ENCODE measurements at places on chromosomes 3 and 15. TPM values are rescaled to one million over a fixed set of nuclear protein-coding genes. Genes with fewer than 3 reads are reported as not detected.

The TMCO5A gene
- total RNA-seq: not detected

- H3K27ac ChIP-seq: no peak overlapping the region
- no peak for DNase-seq
- no peak overlapping the region for H3K4me3 ChIP-seq
- peaks cover 16% of the 10 kb centered on the region for H3K4me1 ChIP-seq
- no peaks in the 10 kb centered on the region for H3K27me3 ChIP-seq
- no peaks in the 10 kb centered on the region for H3K36me3 ChIP-seq
Observed at GRCh38 chr3:194030372-194030771, 105.6 kb upstream of the HES1 start.

GRCh38 chr15:33124279-33124678 lies 70.2 kb downstream of the FMN1 start:
- no peak overlapping the region for H3K4me3 ChIP-seq
- peaks cover 4% of the 10 kb centered on the region for H3K4me1 ChIP-seq
- no peak overlapping the region for H3K27ac ChIP-seq
- H3K36me3 ChIP-seq: no peaks in the 10 kb centered on the region

GRCh38 chr3:168883145-168883544 lies 780.4 kb downstream of the MECOM start:
- no peaks in the 10 kb centered on the region for H3K36me3 ChIP-seq
- no peaks in the 10 kb centered on the region for H3K4me1 ChIP-seq
- H3K27ac ChIP-seq: no peak overlapping the region
- H3K27me3 ChIP-seq: no peaks in the 10 kb centered on the region

The ARL13B gene
- 12.5 TPM for total RNA-seq

The SKOR1 gene
- total RNA-seq: 0.57 TPM

GRCh38 chr15:66251790-66252684 lies 1.5 kb downstream of the MEGF11 start:
- peaks cover 37% of the 10 kb centered on the region for H3K27me3 ChIP-seq
- H3K4me1 ChIP-seq: no peaks in the 10 kb centered on the region
- DNase-seq: peak; percentile 85

The TF gene
- total RNA-seq: 1.4 TPM

- no peak overlapping the region for H3K4me3 ChIP-seq
- H3K4me1 ChIP-seq: no peaks in the 10 kb centered on the region
- no peak for DNase-seq
- H3K27ac ChIP-seq: no peak overlapping the region
- H3K27me3 ChIP-seq: no peaks in the 10 kb centered on the region
- H3K36me3 ChIP-seq: no peaks in the 10 kb centered on the region
Observed at GRCh38 chr15:41423979-41424659, 7.2 kb downstream of the RTF1 start.

- peaks cover 3% of the 10 kb centered on the region for H3K4me1 ChIP-seq
- H3K27me3 ChIP-seq: no peaks in the 10 kb centered on the region
- no peak for DNase-seq
- H3K36me3 ChIP-seq: no peaks in the 10 kb centered on the region
- H3K4me3 ChIP-seq: no peak overlapping the region
- no peak overlapping the region for H3K27ac ChIP-seq
Observed at GRCh38 chr15:67005294-67005996, 60.0 kb upstream of the SMAD3 start.

DNA sequence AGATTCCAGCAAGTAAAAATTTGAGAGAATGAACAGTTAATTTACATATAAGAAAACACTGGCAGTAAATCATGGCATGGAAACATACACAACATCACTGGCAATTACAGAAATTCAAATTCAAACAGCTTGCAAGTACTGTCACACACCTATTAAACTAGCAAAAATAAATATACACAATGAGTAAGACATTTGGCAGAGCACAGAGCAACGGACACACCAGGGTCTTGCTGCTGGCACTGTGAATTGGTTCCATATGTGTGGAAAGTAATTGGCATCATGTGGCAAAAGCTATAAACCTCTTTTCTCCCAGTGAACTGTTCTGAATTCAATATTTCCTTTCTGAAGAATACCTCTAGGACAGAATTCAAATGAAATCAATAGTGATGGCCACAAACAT lies 78.3 kb downstream of the LRRK1 start:
- no peak overlapping the region for H3K27ac ChIP-seq
- H3K27me3 ChIP-seq: no peaks in the 10 kb centered on the region
- H3K4me3 ChIP-seq: no peak overlapping the region
- H3K4me1 ChIP-seq: no peaks in the 10 kb centered on the region
- no peak for DNase-seq

DNA sequence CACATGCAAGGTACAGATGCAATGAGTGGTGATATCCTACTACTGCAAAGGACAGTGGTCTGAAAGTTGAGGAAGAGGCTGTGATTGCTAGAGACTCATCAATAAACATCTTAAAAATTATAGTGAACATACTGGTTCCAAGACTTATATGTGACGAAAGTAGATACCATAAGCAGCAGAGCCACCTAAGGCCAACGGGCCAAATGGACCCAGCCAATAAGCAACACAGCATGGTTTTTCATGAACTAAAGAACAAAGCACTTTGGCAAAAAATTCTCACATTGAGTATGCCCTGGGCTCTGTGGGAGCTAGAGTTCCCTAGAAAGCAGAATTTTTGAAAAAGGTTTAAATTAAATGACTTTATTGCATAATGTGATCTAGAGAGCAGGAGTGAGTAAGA lies 272.1 kb downstream of the SI start:
- no peaks in the 10 kb centered on the region for H3K36me3 ChIP-seq
- no peak for DNase-seq
- no peaks in the 10 kb centered on the region for H3K27me3 ChIP-seq
- no peaks in the 10 kb centered on the region for H3K4me1 ChIP-seq

GRCh38 chr15:38894243-38894948 lies 329.8 kb upstream of the RASGRP1 start:
- no peaks in the 10 kb centered on the region for H3K27me3 ChIP-seq
- peak overlapping the region; percentile 71 for H3K27ac ChIP-seq
- H3K4me1 ChIP-seq: peaks cover 6% of the 10 kb centered on the region
- no peak overlapping the region for H3K4me3 ChIP-seq
- H3K36me3 ChIP-seq: no peaks in the 10 kb centered on the region

The CCDC39 gene
- total RNA-seq: 0.60 TPM

GRCh38 chr3:158970006-158970405 lies 168.2 kb downstream of the MFSD1 start:
- no peak overlapping the region for H3K4me3 ChIP-seq
- H3K27me3 ChIP-seq: no peaks in the 10 kb centered on the region
- no peaks in the 10 kb centered on the region for H3K4me1 ChIP-seq
- H3K27ac ChIP-seq: no peak overlapping the region
- no peaks in the 10 kb centered on the region for H3K36me3 ChIP-seq

- H3K27ac ChIP-seq: no peak overlapping the region
- no peaks in the 10 kb centered on the region for H3K27me3 ChIP-seq
- H3K4me1 ChIP-seq: no peaks in the 10 kb centered on the region
Observed at GRCh38 chr3:41693799-41694198, 268.1 kb downstream of the ULK4 start.

The EEFSEC gene
- total RNA-seq: 15.2 TPM

The SUSD5 gene
- 13.8 TPM for total RNA-seq

DNA sequence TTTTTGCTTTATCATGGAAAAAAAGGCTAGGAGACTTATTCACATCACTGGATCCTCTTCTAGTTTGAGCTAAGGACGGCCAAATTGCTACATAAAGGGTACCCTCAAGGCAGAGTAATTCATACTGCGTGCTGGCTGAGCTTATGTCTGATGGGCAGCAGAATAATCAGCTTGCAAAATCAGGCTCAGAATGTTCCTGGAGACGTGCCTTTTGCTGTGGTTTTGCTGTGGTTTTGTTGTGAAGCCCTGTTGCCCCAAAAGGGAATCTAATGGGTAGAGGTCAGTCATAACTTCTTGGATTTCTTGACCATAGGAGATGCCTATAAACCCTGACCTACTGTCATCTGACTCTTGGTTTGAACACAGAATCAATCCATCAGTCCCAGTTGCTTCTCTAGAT lies 189.9 kb downstream of the SOX2 start:
- H3K4me3 ChIP-seq: no peak overlapping the region
- no peaks in the 10 kb centered on the region for H3K4me1 ChIP-seq
- DNase-seq: no peak
- H3K27ac ChIP-seq: no peak overlapping the region

The PRSS50 gene
- 0.35 TPM for total RNA-seq

DNA sequence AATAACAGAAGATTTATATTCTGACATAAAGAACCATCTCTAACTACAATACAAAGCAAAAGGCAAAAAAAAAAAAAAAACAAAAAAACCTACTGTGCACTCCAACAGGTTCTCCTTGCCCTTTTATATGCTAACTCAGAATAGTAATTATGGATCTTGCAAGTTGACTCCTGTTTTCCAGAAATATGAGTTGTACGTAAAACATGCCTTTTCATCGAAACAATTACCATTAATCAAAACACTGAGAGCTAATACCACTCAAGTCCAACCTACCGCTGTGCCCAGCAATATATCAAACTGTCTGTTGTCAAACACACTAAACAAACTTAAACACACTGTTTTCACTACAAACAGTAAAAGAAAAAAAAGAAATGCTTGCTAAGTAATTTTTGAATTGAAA lies 389.8 kb downstream of the TBC1D5 start:
- no peak for DNase-seq
- H3K4me3 ChIP-seq: no peak overlapping the region
- no peaks in the 10 kb centered on the region for H3K27me3 ChIP-seq
- no peak overlapping the region for H3K27ac ChIP-seq
- H3K4me1 ChIP-seq: no peaks in the 10 kb centered on the region

The CYP1A2 gene
- total RNA-seq: not detected

DNA sequence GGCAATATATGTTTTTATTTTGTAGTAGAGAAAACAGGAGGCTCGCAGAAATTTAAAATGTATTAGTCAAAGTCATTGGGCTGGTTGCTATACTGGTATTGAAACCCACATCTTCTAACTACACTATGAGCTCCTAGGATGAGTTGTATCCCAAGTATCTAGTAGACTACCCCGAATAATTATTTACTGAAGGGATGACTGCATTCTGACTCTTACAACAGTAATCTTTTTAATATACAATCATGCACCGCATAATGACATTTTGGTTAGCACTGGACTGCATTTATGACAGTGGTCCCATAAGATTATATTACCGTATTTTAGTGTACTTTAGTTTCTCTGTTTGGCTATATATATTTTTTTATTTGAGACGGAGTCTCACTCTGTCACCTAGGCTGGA lies 15.3 kb downstream of the PIGB start:
- no peaks in the 10 kb centered on the region for H3K36me3 ChIP-seq
- H3K27ac ChIP-seq: no peak overlapping the region
- H3K27me3 ChIP-seq: no peaks in the 10 kb centered on the region
- no peak overlapping the region for H3K4me3 ChIP-seq

DNA sequence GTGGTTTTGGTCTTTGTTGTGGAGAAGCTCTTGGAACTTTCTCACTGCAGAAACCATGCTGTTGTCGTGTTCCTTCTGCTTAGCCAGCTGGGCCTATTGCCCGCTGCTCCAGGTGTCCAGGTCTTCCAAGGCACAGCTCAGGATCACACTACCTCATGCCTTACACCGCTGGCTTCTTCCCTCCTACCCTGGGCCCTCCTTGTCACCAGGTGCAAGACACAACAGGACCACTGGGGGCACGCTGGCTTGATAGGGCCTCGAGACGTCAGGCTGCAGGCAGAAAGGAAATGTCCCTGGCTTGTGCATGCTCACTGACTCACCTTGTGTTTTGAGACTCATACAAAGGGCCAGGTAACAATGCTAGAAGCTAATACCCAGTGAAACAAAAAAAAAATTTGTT lies 32.3 kb downstream of the PAQR9 start:
- no peak overlapping the region for H3K4me3 ChIP-seq
- no peak for DNase-seq
- no peak overlapping the region for H3K27ac ChIP-seq
- H3K4me1 ChIP-seq: no peaks in the 10 kb centered on the region
- H3K36me3 ChIP-seq: no peaks in the 10 kb centered on the region
- no peaks in the 10 kb centered on the region for H3K27me3 ChIP-seq

GRCh38 chr3:53921296-53921695 lies 29.6 kb upstream of the SELENOK start:
- H3K27ac ChIP-seq: no peak overlapping the region
- no peak for DNase-seq
- H3K27me3 ChIP-seq: no peaks in the 10 kb centered on the region
- H3K4me1 ChIP-seq: no peaks in the 10 kb centered on the region

GRCh38 chr3:127366383-127366782 lies 78.5 kb upstream of the PRR20G start:
- H3K36me3 ChIP-seq: no peaks in the 10 kb centered on the region
- H3K4me3 ChIP-seq: no peak overlapping the region
- H3K27ac ChIP-seq: no peak overlapping the region
- no peaks in the 10 kb centered on the region for H3K27me3 ChIP-seq

- DNase-seq: no peak
- no peak overlapping the region for H3K4me3 ChIP-seq
- H3K27ac ChIP-seq: no peak overlapping the region
- no peaks in the 10 kb centered on the region for H3K4me1 ChIP-seq
- no peaks in the 10 kb centered on the region for H3K27me3 ChIP-seq
- H3K36me3 ChIP-seq: no peaks in the 10 kb centered on the region
Observed at GRCh38 chr3:153349108-153349499, 187.1 kb downstream of the RAP2B start.

- peaks cover 3% of the 10 kb centered on the region for H3K4me1 ChIP-seq
- H3K27me3 ChIP-seq: no peaks in the 10 kb centered on the region
- H3K4me3 ChIP-seq: no peak overlapping the region
- no peaks in the 10 kb centered on the region for H3K36me3 ChIP-seq
- no peak for DNase-seq
Observed at GRCh38 chr3:188722963-188723362, 448.8 kb upstream of the TPRG1 start.

DNA sequence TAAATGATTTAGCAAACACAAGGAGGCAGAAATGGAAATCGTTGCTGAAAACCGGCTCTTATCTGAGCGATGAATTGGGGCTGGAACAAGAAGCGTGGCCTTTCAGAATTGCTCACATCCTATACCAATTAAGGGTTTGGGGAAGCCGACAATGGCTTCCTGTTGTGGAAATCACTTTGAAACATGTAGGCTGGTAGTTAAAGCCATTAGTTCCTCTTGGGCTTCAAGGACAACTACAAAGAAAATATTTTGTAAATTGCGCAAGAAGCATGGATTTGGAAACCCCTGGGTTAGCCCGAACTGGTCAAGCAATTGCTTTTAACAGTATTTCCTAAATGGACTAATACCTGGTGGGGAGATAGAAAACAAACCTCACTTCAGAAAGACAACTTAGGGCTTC lies 182.4 kb downstream of the ADAMTS9 start:
- no peak for DNase-seq
- H3K27me3 ChIP-seq: no peaks in the 10 kb centered on the region

DNA sequence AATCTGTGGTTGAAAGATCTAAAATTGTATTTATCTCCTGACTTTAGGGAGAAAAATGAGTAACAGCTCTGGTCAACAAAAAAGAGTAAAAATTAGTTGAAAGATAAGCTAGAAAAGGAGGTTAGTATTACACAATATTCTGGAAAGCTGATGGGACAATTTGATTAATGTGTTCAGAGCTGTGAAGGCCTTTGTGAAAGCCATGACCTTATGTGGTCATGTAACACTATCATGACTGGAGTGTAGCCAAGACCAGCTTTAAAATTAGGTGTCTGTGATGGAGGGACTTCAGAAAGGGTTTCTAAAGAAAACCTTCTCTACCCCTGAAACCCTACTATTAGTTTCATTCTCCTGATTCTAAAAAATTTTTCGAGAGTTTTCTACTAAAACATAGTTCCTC lies 127.2 kb downstream of the NFKBIZ start:
- H3K36me3 ChIP-seq: no peaks in the 10 kb centered on the region
- no peak overlapping the region for H3K27ac ChIP-seq
- no peak for DNase-seq
- no peaks in the 10 kb centered on the region for H3K27me3 ChIP-seq
- no peak overlapping the region for H3K4me3 ChIP-seq
- H3K4me1 ChIP-seq: no peaks in the 10 kb centered on the region

The ITPKA gene
- total RNA-seq: 0.66 TPM

The DLEC1 gene
- 3.3 TPM for total RNA-seq

Measured in kidney (tissue), 22 donors.